ENCODE measurements at places on chromosomes 12 and 14.

DNA sequence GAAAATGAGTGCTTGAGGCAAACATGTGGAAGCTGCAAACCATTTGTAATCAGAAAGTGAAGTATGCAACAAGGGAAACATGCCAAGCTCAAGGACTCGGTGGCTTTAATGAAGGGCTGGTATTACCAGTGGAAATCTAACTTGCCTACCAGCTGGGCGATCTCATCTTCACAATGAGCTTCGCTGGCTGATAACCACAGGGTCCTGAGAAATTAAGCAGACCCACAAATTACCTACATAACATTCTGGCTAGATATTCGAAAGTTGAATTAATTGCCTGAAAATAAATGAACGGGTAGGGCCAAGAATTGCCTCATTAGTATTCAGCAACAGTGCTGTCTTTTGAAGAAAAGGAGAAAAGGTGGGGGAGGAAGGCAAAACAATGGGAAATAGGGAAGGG, 439.4 kb downstream of the PDZRN4 start:
- DNase-seq, result no peak

DNA sequence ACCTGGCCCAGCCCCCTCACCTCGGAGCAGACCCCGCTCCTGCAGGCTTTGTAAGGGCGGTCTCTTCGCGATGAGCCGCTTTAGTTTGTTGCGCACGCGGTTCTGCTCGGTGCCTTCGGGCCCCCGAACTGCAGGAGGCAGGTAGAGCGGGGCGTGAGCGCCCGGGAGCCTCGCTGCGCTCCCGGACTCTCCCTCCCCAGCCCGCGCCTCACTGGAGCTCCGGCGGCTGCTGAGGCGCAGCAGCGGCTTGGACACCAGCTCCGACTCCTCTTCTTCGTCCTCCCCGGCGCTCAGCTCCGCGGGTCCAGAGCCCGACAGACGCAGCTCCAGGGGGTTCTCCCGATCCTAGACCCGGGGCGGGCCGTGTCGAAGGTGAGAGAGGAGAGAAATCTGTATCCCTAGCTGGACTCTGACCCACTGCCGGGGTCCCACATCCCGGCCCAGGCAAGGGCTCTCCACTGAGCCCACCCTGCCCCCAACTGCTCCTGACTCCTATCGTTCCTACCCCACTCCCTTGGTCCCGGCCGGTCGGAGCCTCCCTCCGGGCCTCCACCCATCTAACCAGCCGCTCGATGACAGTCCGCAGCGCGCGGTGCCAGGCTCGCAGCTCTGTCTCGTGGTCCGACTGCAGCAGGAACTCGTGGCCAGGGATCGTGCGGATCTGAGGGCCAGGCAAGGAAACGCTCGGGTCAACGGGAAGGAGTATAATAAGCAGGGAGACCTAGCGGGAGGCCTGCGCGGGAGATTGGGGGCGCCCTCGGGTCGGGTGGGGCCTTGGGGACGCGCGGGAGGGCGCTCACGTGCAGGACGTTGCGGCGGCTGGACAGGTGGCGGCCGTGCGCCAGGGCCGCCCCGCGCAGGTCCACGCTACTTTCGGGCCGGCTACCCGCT, 4.2 kb downstream of the ARHGAP9 start:
- peak; percentile 57 for DNase-seq

GRCh38 chr12:15829949-15830348, 40.8 kb upstream of the EPS8 start:
- DNase-seq, result no peak

DNA sequence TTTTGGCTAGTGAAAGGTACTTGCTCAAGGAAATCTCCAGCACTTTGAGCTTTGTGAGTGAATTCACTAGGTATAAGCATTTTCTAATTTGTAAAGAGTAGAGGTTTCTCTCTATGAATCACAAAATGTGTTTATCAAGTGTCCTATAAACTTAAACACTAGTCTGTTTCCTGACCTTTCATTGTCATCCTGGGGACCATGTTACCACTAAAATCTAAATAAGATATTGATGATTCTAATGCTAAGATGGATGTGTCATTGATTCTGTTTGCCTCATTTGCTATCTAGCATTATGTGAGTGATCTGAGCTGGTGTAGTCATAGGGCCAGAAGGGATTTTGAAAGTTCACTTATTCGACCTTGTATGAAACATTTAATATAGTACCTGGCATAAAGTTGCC, 80.4 kb upstream of the DNM1L start:
- no peak for DNase-seq

- DNase-seq, result no peak
These were observed 62.1 kb upstream of the GALNT9 start for GRCh38 chr12:132391326-132392041.

- DNase-seq, result no peak
These were observed at the start of gene PRB3 for GRCh38 chr12:11269607-11270006. PRB3 (minus strand) TSS chr12:11269707; CDS start chr12:11269669, 38 bp downstream.

DNA sequence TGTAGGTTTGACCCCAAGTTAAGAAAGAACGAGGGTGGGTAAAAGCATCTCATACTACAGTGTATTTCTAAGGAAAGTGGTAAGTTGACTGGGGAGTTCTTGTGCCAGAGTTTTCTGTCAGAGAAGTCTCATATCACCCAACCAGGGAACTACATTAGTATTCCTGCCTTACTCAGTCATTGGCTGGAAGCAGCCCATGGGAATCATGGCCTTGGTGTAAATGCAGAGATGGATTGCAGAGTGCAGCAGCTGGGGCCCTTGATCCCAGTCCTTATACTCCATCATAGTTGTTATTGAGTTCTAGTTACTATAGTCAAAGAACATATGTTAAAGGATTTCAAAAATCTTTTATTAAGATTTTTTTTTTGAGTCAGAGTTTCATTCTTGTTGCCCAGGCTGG, 105.8 kb downstream of the MNAT1 start:
- DNase-seq, result no peak

- DNase-seq, result no peak
These were observed 395.8 kb upstream of the FBXO33 start for GRCh38 chr14:39827901-39828655.

DNA sequence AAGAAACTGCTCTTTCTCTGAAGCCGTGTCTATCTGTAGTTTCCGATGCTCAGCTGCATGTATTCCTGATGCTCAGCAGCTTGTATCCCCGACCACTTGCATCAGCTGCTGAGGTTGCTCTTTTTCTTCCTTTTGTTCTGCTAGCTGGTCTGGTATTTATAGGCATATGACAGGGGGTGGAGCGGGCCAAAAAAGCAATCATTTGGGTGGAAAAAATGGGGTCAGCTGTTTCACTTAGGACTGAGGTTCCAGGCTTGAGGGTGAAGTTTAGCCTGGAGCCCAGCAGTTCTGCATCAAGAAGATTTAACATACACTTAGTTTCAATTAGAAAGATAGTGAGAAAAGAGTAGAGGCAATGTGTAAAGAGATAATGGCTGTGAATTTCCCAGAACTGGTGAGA, 23.6 kb upstream of the AMN1 start:
- no peak for DNase-seq

DNA sequence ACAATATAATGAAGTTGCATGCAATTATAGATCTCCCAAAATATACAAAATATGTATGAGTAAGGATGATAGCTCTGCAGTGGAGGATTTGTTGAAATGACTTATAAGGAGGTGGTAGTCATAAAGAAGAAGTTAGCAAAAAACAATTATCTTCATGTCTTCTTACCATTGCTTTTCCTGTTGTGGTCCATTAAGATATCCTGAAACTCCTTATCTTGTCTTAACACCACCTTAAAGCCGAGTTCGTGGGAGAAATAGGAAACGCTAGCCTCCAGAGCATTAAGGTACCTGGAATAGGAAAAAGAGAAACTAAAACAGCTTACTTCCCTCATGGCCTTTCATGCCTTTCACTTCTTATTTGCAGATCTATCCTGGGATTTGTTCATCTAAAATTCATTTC, 15.2 kb downstream of the GUCY2C start:
- no peak for DNase-seq

- no peak for DNase-seq
These were observed 139.9 kb downstream of the DUSP6 start for GRCh38 chr12:89212339-89212771.

DNA sequence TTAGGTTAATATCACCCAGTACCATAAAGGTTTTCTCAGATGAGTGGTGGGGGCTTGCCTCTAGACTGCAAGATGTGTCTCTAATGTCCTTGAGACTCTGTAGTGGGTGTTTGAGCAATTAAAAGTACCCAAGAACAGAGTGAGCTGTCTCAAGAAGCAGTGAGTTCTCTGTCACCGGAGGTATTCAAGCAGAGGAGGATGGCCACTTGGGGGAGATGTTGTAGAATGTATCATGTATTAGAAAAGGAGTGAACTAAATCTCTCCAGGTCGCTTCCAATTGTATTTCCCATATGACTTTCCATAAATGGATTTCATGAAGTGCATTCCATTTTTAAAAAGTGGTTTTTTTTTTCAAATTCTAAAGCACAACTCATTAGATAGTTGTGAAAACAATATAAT, 35.0 kb downstream of the SLC17A8 start:
- no peak for DNase-seq

GRCh38 chr12:15244341-15244740, 23.1 kb upstream of the RERG start:
- no peak for DNase-seq

DNA sequence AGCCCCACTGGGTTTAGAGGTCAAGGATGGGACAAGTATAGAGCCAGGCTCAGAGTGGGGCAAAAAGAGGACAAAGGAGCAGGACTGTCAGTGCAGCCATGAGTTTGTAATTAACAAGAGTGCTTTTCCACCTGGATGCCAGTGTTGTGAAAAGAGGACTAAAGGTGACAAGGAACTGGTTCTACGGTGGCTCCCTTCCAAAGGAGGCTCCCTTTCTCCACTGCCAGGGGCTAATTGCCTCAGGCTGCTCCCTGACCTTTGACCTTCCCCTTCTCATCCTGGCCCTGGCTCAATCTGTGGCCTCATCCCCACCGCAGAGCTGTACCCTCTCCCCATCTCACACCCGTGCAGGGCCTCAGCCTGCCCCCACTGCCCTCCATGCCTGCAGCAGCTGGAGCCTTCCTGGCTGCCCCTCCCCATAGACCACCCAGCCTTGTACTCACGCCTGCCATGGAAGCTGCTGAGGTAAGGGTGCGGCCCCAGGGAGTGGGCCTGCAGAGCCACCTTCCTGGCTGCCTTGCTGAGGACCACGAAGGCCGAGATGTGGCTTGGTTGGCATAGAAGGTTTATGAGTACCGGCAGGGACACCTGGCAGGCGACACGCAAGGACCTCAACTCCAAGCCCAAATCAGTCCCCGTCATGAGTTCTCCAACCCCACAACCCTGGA, 24.8 kb upstream of the FKBP4 start:
- DNase-seq, result no peak

GRCh38 chr14:72948481-72949138, 22.3 kb downstream of the DCAF4 start:
- DNase-seq, result peak; percentile 83

- DNase-seq, result peak; percentile 27
These were observed 39.9 kb downstream of the LTBP2 start for GRCh38 chr14:74571901-74572725.

- no peak for DNase-seq
These were observed 33.7 kb downstream of the MDM2 start for GRCh38 chr12:68841717-68842116.

- DNase-seq, result no peak
These were observed 365.3 kb downstream of the ZFP36L1 start for GRCh38 chr14:68427550-68427890.

DNA sequence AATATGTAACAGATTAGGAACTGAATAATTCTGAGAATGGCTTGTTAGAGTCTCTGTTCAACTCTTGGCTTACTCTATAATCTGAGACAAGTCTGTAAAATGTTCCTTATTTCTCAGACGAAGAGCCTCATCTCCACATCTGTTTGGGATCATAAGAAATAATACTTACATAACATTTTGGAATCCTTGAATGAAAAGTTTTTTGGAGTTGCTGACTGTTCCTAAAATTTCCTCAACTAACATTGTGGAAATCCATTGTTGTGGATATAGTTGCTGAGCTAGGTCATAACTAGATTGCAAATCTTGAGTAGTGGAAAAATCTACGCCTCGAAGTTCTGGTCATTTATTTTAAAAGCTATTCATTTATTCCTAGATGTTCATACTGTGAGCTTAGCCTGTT, 402.9 kb downstream of the ZFP36L1 start:
- no peak for DNase-seq

DNA sequence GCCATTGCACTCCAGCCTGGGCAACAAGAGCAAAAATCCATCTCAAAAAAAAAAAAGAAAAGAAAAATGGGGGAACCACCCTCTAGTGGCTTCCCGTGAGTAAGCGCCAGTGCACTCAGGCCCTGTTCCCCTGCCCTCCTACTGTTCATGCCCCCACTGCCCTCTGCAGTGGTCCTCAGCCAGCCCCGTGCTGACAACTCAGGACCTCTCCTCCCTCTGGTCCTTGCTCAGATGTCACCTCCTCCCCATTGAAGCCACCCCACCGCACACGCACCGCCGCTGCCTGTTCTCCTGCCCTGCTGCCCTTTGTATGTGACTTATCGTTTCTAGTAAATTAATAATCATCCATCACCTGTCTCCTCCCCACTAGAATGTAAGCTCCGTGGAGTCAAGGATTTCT, 58.8 kb upstream of the DYNC1H1 start:
- DNase-seq, result no peak

DNA sequence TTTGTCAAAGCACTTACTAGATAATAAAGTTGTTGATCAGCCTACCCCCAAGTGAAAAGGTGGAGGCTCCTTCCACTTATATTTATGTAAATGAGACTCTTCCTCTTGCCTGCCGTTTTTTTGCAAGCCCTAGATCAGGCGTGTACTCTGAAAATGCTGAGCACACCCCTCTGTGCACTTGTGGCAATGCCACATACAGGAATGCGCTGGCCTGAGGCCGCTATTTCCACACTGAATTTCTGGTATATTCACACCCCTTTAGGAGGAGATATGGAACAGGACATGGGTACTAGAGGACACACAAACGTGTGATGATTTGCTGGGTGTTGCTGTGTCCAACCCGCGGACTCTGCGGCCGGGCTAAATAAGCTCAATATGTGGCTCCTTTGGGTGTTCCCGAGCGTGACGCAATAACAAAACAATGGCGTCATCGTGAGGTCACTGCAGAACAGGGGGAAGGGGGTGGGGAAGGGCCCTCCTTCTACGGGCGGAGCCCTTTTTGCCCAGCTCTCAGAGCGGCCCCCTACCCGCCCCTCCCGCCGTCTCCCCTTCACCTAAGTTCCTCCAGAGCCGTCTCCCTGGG, 554 bp upstream of the TSPAN31 start:
- DNase-seq, result peak; percentile 72

DNA sequence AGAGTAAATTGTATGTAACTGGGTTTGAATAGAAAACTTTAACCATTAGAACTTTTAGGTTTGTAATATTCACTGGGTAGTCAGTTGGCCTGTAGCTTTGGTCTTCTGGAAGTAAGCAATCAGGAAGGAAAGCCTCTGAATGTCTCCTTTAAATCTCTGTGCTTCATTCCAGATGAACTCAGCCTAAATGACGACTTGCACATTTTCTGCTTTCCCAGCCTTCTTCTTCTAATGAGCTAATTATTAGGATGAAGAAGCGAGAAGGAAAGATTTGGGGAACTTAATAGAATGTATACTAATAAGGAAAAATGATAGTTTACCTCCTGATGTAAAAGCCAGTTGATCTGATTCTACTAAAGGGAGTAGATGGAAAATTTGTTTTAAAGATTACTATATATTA, 90.4 kb downstream of the MIA2 start:
- DNase-seq, result no peak

GRCh38 chr14:35336494-35337268, 44.5 kb downstream of the PSMA6 start:
- DNase-seq, result peak; percentile 57

- DNase-seq, result no peak
These were observed 23.3 kb upstream of the CCER1 start for GRCh38 chr12:90978117-90978770.

GRCh38 chr14:55313480-55313879, 42.3 kb downstream of the FBXO34 start:
- DNase-seq, result no peak

- DNase-seq, result no peak
These were observed 4.4 kb upstream of the WSB2 start for GRCh38 chr12:118065380-118065779.

- peak; percentile 28 for DNase-seq
These were observed 22.2 kb upstream of the HSPB8 start for GRCh38 chr12:119156401-119157044.
